ENCODE measurements at places on chromosomes 1 and 21.

DNA sequence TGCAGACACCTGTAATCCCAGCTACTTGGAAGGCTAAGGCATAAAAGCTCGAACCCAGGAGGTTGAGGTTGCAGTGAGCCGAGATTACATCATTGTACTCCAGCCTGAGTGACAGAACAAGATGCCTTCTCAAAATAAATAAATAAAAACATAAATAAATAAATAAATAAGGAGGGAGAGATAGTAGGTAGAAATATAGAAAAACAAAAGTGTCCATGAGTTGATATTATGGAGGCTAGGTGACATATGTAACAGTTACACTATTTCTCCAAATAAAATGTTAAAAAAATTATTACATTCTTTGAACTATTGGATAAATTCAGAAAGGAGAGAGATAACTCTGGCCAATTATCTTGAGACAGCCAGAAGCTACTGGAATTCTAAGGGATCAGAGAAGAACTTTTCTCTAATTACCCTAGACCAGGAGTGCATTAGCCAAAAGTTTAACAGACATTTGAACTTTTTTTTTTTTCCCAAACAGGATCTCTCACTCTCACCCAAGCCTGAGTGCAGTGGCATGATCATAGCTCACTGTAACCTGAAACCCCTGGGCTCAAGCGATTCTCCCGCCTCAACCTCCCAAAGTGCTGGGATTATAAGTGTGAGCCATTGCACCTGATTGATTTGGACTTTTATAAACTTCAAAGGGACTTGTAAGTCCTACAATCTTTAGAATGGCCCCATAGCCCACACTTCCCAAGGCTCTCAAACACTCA, 17.6 kb downstream of the SYNJ1 start:
- DNase-seq = no peak

DNA sequence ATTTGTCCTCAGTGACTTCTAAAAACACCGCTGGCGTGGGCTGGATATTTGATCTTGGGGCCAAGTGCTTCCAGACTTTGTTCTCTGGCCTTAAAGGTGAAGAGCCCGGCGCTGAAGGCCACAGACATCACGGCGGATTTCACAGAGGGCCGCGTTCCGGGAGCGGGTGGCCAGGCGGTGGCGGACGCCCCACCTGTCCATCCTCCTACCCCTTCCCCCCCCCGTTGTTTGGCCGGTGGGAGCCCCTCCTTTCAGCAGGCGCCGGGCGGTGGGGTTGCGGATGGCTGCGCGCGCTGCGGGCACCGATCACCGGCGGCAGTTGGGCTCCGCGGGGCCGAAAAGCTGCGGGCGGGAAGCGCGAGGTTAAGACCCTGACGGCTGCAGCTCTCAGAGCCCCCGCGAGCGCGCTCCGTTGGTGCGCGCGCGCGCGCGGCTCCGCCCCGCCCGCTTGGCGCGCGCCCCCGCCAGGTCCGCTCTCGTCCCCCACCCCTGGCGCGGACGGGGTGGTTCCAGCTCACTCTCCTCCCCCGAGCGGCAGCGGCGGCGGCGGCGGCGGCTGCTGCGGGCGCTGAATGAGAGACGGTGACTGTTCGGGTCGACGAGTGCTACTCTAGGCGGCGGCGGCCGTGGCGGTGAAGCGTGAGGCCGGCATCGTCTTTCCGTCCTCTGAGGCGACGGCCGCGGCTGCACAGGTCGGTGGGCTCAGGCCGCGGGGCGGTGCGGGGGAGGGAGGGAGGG, at the start of gene RALGPS2:
Gene RALGPS2, plus strand, starts transcription at position 517 of the 738 bp plus-strand sequence. CDS start 51,521 bp downstream, outside the sequence.
- peak; percentile 76 for DNase-seq

- DNase-seq = peak; percentile 52
These were observed 47.4 kb downstream of the PTPRC start for GRCh38 chr1:198686069-198686728.

DNA sequence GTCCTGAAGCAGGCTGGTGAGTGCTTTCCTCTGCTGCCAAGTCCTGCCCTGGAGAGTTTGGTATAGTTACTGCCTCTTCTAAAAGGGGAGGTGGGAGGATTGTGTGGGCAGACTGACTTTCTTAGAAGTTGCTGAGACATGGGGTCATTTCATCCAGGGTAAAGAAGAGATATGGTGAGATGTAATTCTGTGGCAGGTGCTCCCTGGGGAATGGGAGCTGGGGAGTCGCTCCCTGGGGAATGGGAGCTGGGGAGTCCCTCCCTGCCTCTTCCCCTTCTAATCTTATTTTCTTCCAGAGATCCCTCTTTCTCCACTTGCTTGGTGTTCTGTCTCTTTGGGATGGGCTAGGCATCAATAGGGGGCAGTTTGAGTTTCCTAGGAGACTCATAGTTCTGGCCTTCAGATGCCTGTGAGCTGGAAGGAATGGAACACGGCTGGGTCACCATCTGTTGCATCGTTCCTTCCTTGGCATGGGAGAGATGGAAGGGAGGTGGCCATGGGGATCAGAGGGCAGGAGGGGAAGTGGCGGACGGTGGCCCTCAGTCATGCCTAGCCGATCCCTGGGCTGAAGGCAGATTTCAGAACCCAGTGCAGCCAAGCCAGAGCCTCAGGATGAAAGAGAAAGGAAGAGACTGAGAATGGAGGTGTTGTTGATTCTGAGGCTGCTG, 59.0 kb downstream of the NFASC start:
- DNase-seq = no peak

DNA sequence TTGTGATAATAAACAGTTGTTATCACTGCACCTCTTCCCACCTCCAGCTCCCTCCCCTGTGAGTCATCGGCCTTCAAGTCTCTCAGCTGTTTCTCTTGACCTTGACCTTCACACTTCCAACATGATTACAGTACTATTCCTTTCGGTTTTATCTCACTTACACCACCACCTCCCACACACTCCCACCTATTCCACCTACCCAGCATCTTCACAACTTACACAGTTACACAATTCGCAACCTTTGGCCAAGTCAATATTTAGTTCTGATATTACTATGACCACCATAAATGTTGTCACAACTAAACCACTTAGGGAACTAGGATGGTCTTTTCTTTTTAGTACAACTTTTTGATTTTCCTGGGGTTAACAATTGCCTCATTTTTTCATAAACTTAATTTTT, 60.2 kb downstream of the RIPK4 start:
- peak; percentile 23 for DNase-seq

DNA sequence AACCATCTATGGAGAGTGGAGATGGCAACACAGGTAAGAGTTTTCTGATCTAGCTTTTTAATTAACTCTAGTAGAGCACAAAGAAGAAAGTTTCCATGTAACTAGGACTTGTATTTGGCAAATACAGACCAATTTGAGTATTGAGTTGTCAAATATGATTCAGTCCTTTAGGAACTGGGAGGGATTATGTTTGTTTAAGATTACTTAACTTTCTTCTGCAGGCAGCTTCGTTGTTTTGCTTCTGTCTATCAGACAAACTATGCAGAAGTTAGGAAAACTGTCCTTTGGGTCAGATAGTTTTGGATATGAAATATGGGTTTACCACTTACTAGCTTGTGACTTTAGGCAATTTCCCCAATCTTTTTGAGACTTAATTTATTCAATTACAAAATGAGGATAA, 111.8 kb downstream of the POU2F1 start:
- DNase-seq = peak; percentile 23

- no peak for DNase-seq
These were observed 43.6 kb downstream of the DMRTB1 start for GRCh38 chr1:53502641-53503432.

GRCh38 chr1:46372431-46372830, 21.7 kb upstream of the FAAH start:
- no peak for DNase-seq

DNA sequence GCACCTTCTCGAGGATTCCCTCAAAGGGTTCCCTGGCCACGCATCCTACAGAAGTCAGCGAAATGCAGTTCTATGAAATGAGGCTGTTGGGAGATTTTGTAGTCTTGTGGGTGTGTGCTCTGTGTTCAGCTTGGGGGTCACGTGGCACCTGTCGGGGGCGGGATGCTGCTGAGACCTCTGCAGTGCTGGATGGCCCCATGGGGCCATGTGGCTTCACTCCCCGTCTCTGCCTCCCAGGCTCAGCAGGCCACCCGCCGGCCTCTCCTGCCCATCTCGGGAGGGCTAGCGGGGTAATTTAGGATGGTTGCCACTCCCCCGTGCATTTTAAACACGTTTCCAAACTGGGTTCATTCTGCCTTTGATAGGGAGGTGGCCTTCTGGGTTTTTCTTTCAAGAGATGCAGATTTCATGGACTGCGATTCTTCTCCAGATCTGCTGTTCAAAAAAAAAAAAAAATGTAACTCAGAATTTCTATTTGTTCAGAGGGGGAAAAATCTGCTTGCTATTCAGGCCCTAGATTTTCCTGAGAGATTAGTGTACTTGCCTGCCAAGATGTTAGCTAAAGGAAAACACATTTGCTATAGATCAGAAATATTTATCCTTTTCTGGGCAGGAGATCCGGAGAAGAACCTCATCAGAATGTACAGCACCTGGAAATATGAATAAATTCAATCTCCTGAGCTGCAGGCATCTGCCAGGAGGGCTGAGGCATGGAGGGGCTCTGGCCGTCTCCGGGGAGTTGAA, 277.2 kb upstream of the VAMP3 start:
- DNase-seq = no peak

DNA sequence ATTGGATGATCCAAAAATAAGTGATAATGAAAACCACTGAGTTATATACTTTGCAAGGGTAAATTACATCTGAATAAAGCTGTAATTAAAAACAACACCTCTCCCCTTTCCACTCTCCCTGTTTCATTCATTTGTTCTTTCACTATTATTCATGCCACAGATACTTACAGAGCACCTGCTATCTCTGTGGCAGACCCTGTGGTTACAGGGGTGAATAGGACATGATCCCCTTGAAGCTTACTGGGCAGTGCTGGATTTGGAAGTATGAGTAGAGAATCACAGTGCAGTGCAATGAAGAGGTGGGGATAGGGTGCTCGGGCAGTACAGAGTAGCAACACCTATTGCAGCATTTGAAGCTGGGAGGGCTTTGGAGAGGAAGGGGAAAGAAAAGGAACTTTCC, 21.7 kb downstream of the ARV1 start:
- no peak for DNase-seq
